ENCODE measurements at places on chromosomes 1 and 21.

GRCh38 chr1:94949681-94950661 is 23.1 kb upstream of the CNN3 start:
- peak; percentile 79 for DNase-seq

- DNase-seq = no peak
These were observed 1246.3 kb downstream of the NCAM2 start for GRCh38 chr21:22244516-22244915.

DNA sequence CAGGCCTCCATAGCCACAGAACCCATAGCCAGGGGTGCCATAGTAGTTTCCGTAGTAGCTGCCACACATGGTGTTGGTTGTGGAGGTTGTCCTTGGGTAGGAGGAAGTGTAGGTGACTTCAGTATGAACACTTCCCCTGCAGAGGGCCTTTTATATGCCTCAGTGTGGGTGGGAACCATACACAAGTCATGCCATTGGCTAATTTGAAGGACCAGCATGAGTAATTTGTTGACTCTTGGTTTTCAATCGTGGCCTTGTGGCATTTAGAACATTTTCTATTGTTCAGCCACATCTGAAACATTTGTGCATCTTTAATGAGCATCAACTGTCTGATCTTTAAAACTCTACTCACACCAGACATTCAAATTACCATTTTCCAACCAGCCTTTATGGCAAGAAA is at the start of gene KRTAP6-1:
Gene KRTAP6-1, minus strand, starts transcription at position 95 of the 400 bp plus-strand sequence. Its CDS starts 26 bp downstream, at position 69.
- DNase-seq = no peak

- DNase-seq = no peak
These were observed 84.8 kb upstream of the ZNF648 start for GRCh38 chr1:182146286-182146685.

DNA sequence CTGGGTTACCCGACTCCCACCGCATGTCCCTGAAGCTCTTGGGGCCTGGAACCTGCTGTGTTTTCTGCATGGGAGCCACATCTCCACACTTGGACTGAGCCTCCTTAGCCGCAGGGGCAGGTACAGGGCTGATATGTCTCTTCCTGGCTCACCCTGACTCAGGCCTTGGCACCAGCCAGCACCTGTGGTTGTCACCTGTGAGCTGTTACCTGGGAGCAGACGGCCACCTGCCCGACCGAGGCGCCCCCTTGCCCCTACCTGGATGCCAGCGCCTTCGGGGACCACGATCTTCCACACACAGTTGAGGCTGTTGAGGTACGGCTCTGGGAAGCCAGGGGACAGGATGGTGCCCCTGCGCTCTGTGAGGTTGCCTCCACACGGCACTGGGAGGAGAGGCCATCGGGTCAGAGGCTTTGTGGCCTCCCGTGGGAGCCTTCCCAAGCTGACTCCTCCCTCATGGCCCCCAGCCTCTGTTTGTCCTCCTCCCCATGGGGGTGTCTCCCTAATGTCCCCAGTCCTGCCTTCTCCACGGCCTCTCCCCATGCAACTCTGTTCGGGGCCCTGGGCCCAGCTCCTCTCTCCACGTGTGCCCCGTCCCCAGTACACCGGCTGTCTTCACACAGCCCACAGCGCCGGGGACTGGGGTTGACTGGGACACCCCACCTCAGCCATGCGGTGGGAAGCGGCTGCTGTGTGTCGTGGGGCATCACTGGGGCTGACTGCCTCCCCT is 152.0 kb downstream of the ZSCAN20 start:
- DNase-seq = no peak

DNA sequence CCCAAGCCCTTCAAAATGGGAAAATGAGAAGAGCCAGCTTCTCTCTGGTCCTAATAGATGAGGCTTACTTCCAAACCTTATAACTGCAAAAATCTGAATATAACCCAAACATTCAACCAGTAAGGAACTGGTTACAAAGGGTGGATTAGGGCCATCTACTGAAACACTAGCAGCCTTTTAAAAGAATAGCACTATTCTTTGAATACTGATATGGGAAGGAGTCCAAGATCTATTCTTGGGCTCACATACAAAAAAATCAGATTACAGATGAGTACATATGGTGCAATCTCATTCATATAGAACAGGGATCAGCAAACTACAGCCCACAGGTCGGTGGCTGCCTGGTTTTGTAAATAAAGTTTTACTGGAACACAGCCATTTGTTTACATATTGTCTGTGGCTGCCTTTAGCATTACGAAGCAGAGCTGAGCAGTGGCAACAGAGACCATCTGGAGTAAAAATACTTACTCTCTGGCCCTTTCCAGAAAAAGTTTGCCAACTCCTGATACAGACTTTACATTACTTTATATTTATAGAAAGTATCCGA is 167.7 kb downstream of the ZSCAN20 start:
- DNase-seq = no peak

DNA sequence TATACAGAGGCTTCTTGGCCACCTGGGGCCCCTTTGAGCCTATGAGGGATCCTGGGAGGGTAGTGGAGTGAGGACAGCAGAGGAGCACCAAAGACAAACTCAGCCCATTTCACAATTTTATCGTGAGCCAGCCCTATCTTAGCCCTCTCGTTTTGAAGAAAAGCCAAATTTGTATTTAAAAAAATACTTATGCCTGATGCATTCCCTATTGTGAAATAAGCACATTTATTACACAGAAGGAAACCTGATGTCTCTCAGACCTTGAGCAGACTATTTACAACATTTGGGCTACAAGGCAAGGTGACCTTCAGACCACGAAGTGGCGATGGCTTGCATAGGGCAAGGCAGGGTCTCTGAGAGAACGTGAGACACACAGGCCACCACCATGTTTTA is 41.3 kb upstream of the H6PD start:
- DNase-seq = no peak

GRCh38 chr1:31434979-31435378 is 22.0 kb downstream of the SERINC2 start:
- DNase-seq = no peak

DNA sequence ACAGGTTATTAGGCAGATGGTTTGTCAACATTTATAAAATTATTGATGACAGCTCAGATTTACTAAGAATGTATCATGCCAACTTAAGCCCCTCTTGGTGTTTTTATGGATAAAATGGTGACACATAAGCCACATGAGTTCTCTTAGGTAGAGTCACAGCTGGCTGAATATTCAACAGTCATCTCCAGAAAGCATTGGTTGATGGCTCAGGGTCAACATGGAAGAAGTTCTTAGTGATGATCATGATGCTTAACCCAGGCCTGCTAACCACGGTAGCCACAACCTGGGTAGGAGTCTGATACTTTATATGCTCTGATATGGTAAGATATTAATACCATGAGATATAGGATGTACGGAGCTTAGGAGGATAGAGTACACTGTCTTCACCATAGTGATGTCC is 46.4 kb upstream of the SIPA1L2 start:
- DNase-seq = no peak

DNA sequence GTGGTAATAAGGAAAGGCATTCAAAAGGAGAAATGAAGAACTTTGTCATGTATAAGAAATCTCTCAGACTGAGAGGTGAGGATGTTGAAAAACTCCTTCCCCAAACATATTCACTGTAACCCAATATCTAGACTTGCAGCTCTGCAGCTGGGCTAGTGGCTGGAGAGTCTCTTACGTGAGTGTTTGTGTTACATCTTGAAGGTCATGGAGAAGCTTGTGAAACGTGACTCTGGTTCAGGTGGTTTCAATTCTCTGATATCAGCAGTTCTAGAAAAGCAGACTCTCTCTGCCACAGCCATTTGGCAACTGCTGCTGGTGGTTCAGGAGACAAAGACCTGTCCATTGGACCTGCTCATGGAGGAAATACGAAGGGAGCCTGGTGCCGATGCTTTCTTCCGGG is 55.0 kb upstream of the EPHA8 start:
- DNase-seq = peak; percentile 4

GRCh38 chr21:45365608-45366241 is 39.2 kb upstream of the COL18A1 start:
- no peak for DNase-seq

GRCh38 chr1:18475234-18475905 is 5.4 kb upstream of the KLHDC7A start:
- no peak for DNase-seq

- no peak for DNase-seq
These were observed 898 bp downstream of the KRTAP27-1 start for GRCh38 chr21:30336596-30336995.

- DNase-seq = no peak
These were observed 87.9 kb downstream of the ZZZ3 start for GRCh38 chr1:77594366-77595112.

- peak; percentile 32 for DNase-seq
These were observed 179.2 kb downstream of the ATG4C start for GRCh38 chr1:62962901-62963776.

DNA sequence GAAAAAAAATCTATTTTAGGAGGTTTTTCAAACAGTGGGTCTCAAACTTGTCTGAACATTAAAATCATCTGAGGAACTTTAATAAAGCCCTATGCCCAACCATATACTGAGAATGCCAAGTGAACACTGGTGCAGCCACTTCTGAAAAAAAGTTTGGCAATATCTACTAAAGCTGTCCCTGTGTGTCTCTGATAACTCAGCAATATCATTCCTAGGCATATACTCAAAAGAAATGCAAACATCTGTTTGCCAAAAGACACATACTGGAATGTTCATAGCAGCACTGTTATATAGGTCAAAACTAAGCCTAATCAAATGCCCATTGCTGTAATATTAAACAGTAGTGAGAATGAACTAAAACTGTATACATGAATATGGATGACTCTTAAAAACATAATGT is 74.2 kb upstream of the RGS4 start:
- DNase-seq = no peak

DNA sequence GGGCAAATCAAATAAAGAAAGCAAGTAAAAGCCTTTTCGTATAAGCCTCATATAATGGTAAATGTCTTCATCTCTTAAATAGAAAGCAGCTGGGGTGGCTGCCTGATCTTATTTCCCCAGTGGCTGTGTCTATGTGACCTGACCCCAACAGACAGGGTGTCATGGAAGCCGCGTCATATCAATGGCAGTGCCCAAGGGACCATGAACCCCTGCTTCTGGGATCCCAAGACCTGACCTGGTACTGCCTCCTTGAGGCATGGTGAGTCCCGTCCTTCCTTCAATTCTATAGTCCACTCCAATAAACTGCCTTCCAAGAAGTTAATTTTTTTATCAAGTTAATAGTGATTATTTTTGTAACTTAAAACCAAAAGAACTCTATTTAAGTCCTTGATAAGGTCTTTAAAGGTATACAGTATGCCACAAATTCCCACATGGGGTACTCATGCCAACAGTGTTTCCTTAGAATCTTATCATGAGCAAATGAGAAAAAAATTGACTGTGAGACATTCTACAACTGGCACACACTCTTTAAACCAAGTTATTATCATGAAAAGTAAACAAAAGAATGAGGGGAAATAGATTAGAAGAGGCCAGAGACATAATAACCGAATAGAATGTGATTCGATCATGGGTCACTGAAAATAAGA is 104.6 kb downstream of the ADSS2 start:
- DNase-seq = no peak

DNA sequence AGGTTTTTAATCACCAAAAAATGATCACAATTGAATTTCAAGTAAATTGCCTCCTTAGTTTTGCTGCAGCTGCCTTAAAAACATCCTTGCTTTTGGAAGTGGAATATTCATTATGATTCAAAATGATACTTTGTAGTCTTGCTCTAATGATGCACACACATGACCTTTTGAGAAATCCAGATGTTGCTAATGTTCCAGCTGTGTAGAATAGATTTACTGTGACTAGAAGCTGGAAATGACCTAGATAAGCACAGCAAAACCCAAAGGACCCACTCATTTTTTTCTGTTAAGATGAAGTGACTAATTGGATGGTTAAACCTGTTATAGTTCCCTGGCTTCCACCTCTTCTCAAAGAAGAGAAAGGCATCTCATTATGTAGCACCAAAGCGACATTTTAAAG is 64.6 kb upstream of the RALGPS2 start:
- no peak for DNase-seq

GRCh38 chr1:207241164-207241934 is 80.1 kb upstream of the CD55 start:
- DNase-seq = no peak

Data from NCI-H1436 (cell line).